ENCODE measurements at places on chromosomes 5 and 9.

GRCh38 chr9:81964218-81965171, 21.2 kb downstream of the SPATA31D3 start:
- no peak for DNase-seq

- no peak for DNase-seq
Observed at GRCh38 chr5:10601246-10602030, 37.6 kb downstream of the ANKRD33B start.

- DNase-seq: no peak
Observed at GRCh38 chr5:7410936-7411511, 15.1 kb downstream of the ADCY2 start.

DNA sequence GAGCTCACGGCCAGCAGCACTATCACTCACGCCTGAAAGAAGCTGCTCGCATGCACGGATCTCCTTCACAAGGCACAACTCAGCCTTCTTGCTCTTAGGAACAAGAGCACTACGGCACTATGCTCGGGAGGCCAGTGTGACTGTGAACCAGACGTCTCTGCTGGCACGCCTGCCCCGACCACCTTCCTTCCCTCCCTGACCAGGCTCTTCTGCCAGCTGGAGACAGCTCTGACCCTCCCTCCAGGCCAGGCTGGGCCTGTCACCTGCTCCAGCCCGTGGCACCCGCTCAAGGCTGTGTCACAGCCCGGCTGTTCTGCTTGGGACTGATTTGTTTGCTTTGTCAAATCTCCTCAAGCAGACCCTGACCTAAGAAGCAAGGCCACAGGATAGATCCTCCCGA, 7.0 kb downstream of the TBC1D9B start:
- no peak for DNase-seq

DNA sequence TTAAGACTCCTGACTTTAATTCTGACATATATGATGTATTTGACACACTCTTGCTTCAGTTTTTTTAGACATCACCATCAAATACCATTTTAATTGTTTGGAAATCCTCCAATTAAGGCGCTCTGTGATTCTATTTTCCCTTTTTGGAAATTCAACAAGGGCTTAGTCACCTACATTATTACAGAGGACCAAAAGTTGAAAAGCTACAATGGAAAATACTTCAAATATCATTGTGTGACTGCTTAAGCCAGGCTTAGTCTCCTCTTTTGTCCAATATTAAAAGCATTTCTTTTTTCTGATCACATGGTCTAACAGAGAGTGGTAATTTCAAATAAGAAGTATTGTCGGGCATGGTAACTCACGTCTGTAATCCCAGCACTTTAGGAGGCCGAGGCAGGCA, 160.3 kb downstream of the CEMIP2 start:
- DNase-seq: no peak

- no peak for DNase-seq
Observed at GRCh38 chr9:27801545-27801944, 228.3 kb upstream of the C9orf72 start.

GRCh38 chr5:956941-957747, 51.5 kb upstream of the NKD2 start:
- DNase-seq: no peak

- DNase-seq: no peak
Observed at GRCh38 chr5:53411388-53411787, 69.0 kb upstream of the FST start.

GRCh38 chr5:17316970-17317459, 99.6 kb downstream of the BASP1 start:
- DNase-seq: peak; percentile 94

- peak; percentile 70 for DNase-seq
Observed at GRCh38 chr9:75120686-75121085, 32.4 kb downstream of the OSTF1 start.

DNA sequence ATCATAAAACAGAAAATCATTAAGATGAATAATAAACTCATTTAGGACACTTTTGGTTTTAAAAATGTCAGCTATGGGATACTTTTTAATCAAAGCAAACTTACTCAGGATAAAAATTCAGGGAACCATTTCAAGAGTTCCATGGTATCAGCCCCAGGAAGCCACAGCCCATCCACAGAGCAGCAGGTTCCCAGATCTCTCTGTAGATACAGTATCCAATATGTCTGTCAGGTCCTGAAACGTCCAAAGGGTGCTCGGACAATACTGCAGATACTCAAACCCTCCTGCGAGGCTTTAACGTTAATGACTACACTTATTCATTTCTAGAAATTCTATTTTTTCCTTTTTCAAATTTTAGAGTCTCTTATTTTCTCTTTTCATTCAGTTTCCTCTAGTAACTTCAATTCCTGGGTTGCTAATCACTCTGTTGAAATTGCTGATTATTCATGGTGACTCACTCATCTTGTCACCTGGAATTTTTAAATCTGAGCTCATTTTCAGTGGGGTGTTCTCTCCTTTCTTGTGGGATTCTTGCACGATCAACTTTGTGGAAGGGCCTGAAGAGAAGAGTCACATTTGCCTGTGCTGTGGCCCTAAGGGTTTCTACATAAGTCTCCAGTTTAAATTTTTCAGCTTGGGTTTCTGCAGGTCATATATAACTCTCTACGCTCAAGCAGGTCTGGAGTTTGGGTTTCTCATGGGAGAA, 435.8 kb downstream of the CTNND2 start:
- DNase-seq: no peak

DNA sequence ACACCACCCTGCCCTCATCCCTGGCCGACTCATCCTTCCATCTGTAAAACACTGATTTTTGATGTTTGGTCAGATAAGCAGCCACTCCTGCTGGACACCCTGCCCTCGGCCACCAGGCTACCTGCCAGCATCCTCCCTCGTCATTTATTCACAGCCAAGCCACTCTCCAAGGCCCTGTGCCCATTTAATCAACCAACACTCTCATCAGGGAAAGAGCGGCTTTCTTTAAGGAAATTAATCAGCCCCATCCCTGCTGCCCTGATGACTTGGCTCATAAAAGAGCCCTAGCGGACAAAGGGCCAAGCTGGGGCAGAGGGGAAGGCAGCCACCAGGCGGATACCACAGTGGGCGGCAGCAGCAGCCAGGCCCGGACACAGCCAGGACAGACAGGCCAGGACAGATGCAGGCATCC, 52.4 kb downstream of the GOLM1 start:
- no peak for DNase-seq

DNA sequence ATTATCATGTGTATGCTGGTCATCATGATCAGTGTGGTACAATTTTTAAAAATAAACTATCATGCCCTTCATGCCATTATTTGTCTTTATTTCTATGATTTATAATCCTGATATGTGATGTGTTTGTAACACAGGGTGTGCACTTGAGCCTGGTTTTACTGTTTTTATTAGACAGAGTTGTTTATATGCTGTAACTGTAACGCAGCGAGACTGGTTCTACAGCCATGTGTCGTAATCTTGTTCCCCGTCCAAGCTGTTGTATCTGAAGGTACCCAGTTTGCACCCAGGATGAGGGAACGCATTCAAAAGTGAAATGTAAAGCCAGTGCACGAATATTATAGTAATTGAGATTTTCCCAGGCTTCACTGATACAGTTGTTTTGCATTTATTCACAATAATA, 28.2 kb downstream of the SNX18 start:
- DNase-seq: no peak

DNA sequence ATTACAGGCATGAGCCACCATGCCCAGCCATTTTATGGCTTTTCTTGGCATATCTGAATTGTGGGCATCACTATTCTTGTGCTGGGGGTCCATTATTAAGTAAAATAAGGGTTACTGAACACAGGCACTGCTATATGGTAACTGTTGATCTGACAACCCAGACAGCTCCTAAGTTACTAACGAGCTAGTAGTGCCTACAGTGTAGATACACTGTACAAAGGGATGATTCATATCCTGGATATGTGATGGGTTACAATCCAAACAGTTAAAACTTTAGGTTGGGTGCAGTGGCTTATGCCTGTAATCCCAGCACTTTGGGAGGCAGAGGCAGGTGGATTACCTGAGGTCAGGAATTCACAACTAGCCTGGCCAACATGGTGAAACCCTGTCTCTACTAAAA, 4.3 kb downstream of the CD14 start:
- DNase-seq: no peak

GRCh38 chr5:14204011-14204670, 61.0 kb downstream of the TRIO start:
- DNase-seq: no peak

GRCh38 chr5:118711727-118712126, 276.6 kb downstream of the DTWD2 start:
- DNase-seq: no peak

DNA sequence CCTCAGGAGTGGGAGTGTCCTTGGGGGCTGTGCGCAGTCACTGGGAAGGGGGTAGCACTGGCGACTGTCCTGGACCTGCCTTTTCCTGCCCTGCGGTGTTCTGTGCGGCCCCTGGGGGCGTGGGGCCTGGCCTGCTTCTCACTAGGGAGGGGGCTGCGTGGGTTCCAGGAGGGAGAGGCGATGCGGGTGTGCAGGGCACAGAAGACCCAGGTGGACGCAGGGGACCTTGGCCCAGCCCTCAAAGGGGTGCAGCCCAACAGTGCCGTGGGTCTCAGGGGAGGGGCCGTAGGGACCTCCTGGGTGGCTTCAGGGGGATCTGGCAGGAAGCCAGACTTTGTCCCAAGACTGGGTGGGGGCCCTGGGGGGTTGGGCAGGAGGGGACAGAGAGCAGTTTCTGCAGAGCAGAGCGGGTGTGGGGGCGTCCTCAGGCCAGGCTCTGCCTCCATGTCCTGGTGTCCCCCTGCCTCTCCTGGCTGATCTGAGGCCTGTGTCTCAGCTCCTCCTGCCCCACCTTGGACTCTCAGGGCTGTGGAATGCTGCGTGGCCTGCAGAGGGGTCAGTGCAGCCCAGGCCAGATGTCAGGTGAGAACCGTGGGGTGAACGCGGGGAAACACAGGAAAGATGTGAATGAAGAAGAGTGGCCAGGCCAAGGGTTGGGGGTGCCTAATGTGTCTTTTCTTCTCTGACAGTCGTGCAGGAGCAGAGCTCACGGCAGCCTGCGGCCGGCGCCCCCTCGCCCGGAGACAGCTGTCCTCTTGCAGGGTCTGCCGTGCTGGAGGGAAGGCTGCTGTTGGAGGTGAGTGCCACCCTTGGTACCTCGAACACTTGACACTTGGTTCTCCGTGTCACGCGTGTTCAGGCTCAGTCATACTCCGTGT, 54.6 kb downstream of the AHRR start:
- no peak for DNase-seq

GRCh38 chr5:54589786-54590185, 72.2 kb downstream of the SNX18 start:
- DNase-seq: no peak

- no peak for DNase-seq
Observed at GRCh38 chr5:10056228-10056760, 193.4 kb downstream of the ATPSCKMT start.

DNA sequence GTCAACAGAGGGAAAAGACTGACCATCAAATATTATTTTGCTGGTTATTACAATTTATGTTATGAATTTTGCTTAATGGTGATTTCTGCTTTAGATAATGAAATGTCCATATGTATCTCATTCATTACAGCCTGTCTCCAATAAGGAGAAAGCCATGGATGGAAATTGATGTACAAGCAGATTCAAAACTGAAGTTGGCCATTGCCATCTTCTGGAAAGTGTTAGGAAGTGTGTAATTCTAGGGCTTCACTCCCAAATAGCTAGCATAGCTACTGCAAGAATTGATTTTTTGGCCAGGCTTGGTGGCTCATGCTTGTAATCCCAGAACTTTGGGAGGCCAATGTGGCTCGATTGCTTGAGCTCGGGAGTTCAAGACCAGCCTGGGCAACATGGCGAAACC, 45.8 kb downstream of the DYNC2I2 start:
- DNase-seq: no peak

- no peak for DNase-seq
Observed at GRCh38 chr9:99025616-99026270, 79.2 kb upstream of the TGFBR1 start.

DNA sequence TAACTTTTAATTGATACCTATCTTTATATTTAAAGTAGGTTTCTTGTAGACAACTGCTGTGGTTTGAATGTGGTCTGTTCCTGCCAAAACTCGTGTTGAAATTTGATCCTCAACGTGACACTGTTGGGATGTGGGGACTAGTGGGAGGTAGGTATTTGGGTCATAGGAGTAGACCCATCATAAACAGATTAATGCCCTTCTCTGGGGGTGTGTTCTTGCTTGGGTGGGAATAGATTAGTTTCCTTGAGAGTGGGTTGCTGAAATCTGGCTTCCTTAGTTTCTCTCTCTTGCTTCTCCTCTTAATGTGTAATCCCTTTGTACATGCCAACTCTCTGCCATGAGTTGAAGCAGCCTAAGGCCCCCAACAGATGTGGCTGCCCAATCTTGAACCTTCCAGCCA, 34.6 kb upstream of the IPPK start:
- no peak for DNase-seq

DNA sequence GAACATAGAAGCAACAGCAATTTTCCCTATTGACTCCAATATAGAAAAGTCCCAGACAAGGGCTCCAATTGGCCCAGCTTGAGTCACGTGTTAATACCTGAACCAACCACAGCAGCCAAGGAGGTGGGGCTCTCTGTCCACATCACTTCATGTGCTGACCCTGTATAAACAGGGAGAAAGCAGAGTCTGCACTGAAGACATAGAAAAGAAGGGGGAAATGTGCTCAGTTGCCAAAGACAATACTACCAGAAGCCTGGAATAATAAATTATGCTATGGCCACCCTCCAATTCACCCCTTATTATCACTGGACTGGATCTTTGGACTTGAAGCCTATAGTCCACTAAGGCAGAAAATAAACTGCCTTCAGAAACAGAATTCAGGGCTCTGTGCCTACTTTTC, 275.4 kb downstream of the EPB41L4A start:
- no peak for DNase-seq

DNA sequence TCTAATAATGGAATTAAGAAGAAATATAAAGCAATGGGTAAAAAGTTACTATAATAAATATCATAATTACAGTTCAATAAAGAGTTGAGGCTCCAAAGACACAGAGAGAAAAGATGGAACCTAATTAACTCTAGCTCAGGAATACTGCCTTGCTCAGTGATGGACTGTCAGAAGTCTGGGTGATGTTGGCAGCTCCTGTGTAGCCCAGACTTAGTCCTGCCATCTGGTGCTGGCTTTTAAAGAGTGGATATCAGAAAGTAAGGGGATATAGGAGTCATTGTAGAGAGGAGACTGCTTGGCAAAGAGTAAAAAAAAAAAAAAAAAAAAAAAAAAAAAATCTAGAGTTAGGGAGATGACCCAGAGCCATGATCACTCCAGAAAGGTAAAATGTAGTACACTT, 551.9 kb upstream of the DMAC1 start:
- DNase-seq: no peak

- no peak for DNase-seq
Observed at GRCh38 chr5:58087123-58087522, 372.8 kb downstream of the PLK2 start.
